NCI-H146 (cell line): ENCODE measurements at places on chromosomes 11 and 22.

GRCh38 chr11:28476864-28477263 lies 368.7 kb downstream of the METTL15 start:
- DNase-seq: no peak

- no peak for DNase-seq
These were observed 1.7 kb upstream of the CRYBB1 start for GRCh38 chr22:26619510-26619909.

GRCh38 chr22:48685767-48686166 lies 1141.9 kb downstream of the BRD1 start:
- no peak for DNase-seq

DNA sequence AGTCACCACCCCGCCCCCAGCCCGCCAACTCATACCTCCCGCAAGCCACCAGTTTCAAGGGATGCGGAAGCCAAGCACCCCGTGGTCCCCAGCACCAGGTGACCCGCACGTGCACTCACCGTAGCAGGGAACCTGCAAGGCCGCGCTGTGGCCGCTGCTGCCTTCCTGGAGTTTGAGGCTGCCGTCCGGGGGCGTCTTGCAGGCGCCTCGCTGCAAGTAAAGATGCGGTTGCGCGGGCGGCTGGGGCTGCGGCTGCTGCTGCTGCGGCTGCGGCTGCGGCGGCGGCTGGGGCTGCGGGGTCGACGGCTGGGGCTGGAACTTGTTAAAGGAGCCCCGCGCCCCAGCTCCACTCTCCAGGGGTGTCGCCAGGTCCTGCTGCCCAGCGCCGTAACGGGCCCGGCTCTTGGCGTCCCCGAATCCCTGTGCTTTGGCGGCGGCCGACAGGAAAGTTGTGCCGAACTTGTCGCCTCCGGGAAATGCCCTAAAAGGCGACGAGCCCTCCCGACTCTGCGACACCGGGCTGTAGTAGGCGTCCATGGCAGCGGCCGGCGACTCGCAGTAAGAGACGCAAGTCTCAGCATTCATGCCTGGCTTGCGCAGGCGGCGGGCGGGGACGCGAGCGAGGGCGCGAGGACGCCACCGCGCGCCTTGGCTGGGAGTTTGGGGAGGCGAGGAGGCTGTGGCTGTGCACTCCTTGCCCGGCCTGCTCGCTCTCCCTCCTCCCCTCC lies at the start of gene ALX4:
Gene ALX4 (minus strand): TSS at position 662 of the 728 bp plus-strand sequence. CDS start 77 bp downstream, at position 585.
- DNase-seq: peak; percentile 19

DNA sequence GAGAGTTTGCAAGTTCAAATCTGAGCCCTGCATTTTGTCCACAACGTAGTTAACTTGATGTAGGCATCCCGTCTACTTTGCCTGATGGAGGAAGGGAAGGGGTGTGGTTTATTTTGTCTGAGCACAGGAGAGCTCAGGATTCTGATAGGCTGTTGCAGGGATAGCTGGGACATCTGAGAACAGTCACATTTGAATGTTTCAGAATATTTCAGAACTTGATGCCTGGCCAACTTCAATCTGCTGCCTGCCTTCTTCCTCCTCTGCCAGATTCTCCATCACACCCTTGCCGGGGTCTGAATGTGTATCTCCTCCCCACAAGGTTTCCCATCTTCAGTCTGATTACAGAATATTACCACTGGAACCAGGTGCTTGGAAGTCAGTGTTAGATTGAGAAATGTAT lies 51.6 kb downstream of the NTM start:
- no peak for DNase-seq
